ENCODE measurements at places on chromosomes 7 and 10.

GRCh38 chr10:86673827-86674581 lies 5.7 kb downstream of the LDB3 start:
- DNase-seq, result no peak

DNA sequence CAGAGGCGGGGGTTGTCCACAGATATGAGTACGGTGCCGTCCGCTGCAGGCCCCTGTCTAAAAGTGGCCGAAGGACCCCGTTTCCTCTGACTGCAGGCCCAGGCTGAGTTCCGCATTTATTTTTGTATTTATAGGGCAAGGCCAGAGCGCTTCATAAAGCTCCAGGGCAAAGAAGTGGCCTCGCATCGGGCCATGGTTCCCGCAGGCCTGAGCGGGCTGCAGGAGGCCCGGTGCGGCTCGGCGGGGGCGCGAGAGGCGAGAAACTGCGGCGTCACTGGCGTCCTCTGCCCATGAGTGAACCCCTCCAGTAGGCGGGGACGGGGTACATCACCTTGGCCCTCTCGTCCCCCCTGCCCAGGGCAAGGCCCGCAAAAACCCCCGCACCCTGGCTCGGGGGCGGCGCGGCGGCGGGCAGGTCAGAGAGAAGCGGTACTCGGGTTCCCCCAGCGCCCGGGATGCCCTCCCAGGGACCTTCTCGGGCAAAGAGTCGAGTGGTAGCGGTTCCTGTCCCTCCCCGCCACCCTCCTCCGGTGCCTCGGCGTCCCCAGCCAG lies 355.7 kb downstream of the DNAJB6 start:
- no peak for DNase-seq

- DNase-seq, result no peak
Measured at GRCh38 chr7:72406820-72407403, 5.2 kb downstream of the CALN1 start.

DNA sequence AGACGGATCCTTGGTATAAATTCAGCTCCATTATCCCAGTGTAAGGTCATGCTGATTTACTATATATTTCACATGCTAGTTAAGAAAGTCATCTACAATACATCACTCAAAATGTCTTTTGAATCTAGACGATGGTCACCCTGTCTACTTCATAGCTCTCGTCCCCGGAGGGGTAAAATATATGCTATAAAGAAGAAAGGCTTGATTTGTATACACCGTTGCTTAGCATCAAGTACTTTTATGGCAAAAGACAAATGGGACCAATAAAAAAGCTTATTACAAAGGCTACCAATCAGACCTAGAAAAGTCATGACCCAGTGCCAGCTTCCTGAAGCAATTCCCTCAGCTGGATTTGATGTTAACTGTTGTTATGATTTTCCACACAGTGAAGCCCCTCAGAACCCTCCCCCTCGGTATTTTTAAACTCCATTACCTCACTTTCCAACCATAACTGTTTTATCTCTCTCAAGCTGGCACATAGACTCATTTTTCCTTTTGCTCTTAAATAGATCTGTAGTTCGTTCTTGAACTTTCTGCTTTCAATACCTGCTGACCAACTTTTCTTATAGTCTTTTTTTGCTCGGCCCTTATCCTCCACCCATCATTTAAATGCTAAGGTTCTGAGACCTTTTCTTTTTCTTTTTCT lies 104.9 kb downstream of the DOCK4 start:
- DNase-seq, result no peak

DNA sequence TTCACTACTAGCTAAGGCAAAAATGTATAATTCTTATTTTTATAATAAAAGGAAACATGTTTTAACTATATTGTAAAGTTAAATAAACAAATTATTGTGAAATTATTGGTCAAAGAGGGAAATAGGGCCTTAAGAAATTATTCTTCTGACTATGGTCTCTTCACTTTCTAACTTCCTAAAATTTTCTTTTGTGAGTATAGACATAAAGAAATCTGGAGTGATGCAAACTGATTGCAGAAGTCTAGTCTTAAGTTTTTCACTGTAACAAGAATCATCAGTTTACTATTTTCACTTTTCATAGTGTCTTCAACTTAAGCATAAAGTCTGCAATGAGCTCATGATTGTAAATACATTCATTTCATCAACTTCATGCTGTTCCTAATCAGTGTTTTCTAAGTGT lies 525.4 kb downstream of the TFEC start:
- no peak for DNase-seq

DNA sequence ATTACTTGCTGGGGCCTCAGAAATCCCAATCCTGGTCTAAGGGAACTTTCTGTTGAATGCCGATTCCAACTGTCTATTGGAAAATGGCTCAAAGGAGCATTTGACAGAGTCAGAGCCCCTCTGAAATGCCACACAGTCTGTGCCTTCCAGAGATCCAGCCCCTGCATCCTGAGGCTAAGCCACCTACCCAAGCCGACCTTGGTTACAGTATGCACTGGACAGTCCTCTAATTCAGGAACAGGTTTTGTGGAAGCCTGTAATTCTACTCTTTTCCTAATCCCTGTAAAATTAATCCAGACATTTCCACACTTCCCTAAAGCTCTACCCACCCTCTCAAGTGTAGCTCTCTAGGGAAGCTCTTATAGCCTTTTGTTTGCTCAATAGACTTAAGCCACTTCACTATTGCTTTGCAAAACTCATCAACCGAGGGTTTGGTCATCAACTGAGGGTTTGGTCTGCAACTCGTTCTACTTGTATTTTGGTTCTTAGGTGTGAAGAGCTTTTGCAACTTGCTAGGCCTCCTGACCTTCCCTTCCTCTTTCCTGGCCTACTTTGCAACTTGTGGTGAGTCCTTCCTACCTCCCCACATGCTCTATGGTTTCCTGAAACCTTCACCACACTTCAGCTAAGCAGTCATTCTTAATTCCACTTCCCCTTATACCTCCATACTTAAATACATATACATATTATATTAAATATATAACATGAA lies 364.8 kb downstream of the SFMBT2 start:
- peak; percentile 51 for DNase-seq

DNA sequence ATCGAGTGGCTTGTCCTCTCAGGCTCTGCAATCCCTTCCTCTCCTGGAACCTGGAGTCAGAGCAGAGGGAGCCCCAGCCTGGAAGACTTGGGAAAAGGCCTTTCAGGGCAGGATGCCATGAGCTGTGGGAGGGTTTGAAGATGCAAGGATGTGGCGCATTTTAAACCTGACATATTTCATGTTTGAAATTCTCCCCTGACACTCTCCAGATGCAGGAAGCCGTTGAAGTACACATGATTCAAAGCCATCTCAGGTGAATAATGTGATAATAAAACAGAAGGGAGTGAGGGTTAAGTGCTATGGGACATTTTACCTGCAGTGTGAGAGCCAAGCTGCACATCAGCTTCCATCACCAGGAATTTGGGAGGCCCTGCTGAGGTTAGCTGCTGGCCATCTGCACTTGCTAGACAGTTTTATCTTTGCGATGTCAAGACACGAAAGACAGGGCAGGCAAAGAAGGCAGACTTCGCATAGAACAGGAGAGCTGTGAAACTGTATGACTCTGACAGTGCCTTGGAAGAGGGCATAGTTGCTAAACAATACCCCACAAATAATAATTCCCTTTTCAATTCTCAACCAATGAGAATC lies 159.1 kb upstream of the GDF10 start:
- DNase-seq, result no peak

- DNase-seq, result no peak
Measured at GRCh38 chr10:73905256-73906020, 5.5 kb upstream of the PLAU start.

GRCh38 chr7:3592401-3593134 lies 291.5 kb downstream of the SDK1 start:
- DNase-seq, result no peak

DNA sequence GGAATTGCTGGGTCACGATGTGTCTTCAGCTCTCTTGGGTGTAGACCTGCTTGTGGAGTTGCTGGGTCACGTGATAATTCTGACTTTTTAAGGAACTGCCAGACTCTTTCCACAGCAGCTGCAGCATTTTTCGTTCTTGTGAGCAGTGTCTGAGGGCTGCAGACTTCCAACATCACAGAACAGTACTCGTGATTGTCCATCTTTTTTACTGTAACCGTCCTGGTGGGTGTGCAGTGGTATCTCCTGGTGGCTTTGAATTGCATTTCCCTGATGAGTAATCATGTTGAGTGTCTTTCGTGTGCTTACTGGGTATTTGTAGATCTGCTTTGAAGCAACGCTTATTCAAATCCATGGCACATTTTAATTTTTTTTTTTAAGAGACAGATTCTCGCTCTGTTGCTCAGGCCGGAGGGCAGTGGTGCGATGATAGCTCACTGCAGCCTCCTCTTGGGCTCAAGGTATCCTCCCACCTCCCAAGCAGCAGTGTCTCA lies 22.7 kb downstream of the INPP5A start:
- DNase-seq, result no peak

DNA sequence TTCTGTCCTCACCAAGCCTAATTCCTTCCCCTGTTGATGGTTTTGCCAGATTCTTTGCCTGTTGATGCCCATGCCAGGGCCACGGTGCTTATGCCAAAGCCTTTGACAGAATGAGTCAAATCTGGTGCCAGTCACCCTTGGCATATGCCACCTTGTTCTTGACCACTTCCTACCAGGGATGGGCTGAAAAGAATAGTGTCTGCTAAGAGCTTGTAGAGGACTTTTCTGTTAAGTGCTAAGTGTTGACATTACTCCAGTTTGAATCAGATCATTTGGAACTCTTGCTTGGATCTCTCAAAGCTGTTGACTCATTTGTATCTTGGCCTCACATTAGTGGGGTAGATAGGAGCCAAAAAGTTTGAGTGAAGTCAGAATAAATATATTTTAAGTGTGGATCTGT lies 661.2 kb downstream of the AUTS2 start:
- no peak for DNase-seq

- no peak for DNase-seq
Measured at GRCh38 chr10:12699781-12700556, 301.5 kb downstream of the CCDC3 start.

- no peak for DNase-seq
Measured at GRCh38 chr7:35353481-35353880, 99.6 kb upstream of the TBX20 start.

DNA sequence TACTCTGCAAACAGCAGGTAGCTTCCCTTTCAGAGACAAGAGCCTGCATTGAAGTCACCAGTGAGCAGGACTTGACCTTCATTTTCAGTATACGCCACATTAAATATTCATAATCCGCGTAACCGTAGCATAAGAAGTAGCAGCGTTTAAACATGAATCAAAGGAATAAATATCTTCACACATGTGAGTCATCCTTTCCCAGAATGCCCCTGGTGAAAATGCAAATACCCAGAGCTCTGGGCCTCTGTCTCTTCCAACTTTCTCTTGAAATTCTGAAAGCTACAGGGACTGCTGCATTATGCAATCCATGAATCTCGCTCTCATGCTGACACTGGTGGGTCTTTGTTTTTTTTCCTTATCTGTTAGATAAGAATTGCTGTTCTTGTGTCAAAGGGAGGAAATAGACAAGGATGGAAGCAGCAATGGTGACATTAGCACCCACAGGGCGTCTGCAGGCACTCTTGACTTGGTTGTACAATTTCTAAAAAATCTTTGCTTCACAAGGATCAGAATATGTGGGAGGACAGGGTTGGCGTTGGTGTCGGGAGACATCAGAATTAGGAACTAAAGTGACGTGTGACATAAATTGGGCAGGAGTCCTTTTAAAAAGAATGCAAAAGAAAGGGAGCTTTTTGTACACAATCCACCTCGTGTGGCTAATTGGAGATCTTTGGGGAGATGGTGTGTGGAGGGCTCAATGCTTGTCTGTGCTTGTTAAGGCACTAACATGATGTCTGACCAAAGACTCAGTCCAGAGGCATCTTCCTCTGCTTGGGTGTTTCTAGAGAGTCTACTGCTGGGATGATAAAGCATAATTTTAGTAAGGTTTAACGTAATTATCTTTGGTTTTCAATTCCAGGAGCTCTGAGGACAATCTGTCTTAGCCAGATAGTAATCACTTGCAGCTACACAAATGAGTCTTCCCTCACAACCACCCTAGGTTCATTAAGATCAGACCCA lies 390.3 kb downstream of the KCNMA1 start:
- no peak for DNase-seq

- no peak for DNase-seq
Measured at GRCh38 chr10:61329854-61330253, 123.3 kb downstream of the TMEM26 start.

DNA sequence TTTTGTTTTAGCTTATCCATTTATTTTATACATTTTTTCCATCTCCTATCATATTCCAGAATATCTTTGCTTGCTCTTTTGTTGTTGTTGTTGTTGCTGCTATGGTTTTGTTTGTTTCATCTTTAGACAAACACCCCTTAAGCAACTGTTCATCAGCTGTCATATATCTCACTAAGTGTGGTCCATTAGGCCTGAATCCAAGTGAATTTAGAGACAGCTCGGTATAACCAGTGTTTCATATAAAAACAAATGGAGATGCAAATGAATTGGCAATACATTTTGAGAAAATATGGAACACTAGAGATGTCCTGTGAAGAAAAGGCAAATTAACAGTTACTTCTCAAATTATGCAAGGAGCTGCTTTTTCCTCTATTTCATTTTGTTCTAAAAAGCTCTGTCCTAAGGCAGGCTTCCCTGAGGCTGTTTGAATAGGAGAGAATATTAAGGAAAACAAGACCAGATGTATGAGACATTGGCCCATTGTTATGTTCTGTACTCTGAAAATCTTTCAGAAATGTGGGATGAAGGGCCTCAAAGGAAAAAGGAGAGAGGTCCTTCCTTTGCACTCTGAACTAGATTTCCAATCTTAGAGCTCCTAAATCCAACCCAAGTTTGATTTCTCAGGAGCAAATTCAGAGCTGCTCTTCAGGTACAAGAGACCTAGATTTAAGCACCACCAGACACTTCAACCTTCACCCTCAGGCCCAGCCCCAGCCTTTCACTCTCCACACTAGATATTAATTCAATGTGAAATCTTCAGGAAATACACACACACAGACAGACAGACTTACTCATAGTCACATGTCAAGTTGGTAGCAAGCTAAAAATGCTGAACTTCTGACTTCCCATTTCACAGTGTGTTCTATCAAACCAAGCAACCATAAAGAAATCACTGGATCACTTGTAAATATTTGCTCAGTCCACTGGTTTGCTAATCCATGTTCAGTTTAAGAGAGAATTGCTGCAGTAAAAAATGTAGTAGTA lies 5.4 kb downstream of the TFEC start:
- DNase-seq, result no peak

- no peak for DNase-seq
Measured at GRCh38 chr7:104007614-104008013, 18.2 kb upstream of the RELN start.

- DNase-seq, result peak; percentile 24
Measured at GRCh38 chr7:2399848-2400587, 3.4 kb upstream of the CHST12 start.

DNA sequence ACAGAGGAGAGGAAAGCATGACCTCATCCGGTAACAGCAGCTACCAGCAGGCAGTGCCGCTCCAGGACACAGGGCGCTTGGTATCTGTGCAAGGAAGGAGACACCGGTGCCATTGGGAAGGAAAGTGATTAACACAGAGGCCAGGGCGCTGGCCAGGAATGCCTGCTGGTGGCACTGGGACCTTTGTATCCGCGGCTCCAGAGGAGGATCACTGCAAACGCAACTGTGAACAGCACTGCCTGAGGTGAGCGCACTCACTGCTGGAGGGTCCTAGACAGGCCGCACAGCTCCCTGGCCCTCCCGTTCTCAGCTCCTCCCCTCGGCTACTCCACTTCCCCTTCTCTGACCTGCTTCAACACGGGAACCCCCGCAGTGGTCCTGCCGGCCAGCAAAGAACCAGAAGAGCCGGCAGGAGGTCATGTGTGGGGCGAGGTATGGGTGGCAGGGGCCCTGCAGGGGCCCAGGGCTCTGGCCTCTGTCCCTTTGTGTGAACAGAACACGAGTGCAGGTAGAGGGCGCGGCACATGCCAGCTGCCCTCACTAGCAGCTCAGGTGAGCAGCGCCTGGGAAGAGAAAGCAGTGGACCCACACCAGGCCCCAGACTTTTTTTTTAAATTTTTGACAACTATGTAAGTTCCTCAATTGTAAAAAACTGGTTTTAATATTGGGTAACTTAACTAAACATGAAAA lies 107.6 kb downstream of the VIPR2 start:
- no peak for DNase-seq

All from CD4-positive, alpha-beta T cell treated with Interleukin-15 for 1 hour (primary cell).